Midbrain (tissue), 1 donor: ENCODE measurements at places on chromosomes 6 and 20.

DNA sequence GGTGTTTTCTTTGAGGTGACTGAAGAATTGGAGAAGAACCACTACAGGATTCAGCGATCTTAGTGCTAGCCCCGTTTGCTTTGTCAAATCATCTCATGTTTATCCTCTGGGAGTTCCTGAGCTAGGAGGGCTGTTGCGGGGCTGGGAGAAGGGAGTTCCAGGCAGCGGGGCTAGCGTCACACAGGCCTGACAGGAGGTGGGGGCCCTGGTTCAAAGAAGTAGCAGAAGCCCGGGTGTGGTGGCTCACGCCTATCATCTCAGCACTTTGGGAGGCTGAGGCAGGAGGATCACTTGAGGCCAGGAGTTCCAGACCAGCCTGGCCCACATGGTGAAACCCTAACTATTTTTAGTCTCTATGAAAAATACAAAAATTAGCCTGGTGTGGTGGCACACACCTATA lies 33.2 kb upstream of the SULF2 start:
- no peak for DNase-seq

- DNase-seq: no peak
Observed at GRCh38 chr6:54879188-54879985, 32.8 kb downstream of the FAM83B start.

- no peak for DNase-seq
Observed at GRCh38 chr6:115814907-115815306, 245.8 kb downstream of the FRK start.

GRCh38 chr20:36645998-36646397 lies at the start of gene SLA2:
TSS of gene SLA2 (minus strand) at chr20:36646196. CDS start at chr20:36641335, 4,861 bp downstream.
- DNase-seq: no peak
